Fibroblast of villous mesenchyme (primary cell): ENCODE measurements at places on chromosomes 7 and 10. TPM values are rescaled to one million over a fixed set of nuclear protein-coding genes. Genes with fewer than 3 reads are reported as not detected.

The PTPN12 gene
- total RNA-seq = 53.8 and 78.6 TPM in 2 replicates

DNA sequence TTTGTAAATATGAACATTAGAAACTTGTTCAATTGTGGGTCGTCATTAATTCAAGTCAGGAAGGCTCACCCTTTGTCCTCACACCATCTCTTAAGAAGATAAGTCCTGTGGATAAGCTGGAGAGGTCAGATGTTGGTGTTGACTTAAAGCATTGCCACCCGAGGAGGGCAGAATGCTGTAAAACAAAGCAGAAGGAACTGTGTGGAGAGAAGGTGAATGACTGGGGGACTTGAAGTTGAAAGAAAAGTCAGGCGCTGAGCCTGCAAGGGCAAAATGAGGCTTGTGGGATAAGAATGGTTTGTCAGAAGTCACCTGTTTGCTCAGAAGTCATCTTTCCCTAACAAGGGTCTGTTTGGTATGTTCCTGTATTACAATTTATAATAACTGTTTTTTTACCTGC lies 9.1 kb downstream of the RPA3 start:
- DNase-seq = no peak

DNA sequence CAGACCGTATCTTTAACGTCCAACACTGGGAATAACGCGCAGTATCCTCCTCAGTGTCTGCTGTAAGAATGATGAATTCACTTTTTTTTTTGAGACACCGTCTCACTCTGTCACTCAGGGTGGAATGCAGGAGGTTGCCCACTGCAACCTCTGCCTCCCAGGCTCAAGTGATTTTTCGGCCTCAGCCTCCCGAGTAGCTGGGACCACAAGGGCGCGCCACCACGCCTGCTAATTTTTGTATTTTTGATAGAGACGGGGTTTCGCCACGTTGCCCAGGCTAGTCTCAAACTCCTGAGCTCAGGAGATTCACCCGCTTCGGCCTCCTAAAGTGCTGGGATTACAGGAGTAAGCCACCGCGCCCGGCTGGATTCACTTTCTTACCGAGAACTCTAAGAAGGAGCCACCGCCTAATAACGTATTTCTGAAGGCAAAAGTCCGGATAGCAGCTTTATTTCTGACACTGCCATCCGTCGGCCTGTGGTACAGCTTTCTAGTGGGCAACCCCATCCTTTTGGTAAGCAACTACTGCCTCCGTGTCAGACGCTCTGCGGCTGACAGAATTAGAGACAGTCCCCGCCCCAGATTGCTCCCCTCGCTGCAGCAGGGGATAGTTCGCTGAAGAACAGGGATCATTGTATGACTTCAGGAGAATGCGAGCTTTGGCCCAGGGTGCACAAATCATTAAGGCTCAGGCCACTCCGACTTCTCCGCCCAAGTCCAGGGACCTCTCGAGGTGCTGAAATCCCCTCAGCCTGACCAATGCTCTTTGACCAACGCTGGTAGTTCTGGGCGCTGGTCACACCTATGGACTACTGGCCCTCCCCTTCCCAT lies 662 bp downstream of the POLR3A start:
- DNase-seq = peak; percentile 72

GRCh38 chr7:33250421-33250871 lies 121.1 kb downstream of the BBS9 start:
- peak; percentile 48 for DNase-seq

The SOSTDC1 gene
- not detected in 2 replicates for total RNA-seq

The THNSL1 gene
- total RNA-seq = 1.3 and 3.5 TPM in 2 replicates

DNA sequence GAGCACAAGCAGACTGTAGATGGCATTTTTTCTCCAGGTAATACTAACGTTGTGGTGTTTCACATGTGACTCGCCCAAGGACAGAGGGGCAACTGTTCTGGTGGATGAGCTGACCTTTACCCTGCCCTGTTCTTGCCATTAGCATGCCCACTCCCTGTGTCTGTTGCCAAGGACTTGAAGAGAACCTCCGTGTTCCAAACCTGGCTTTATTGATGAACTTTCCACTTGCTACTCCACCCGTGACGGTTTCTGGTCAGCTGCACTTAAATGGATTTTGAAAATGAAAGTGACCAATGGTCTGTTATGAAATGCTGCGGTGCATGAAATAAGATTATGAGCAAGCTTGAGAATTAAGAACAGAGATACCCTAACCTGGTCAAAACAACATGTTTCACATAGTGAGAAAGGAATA lies 30.4 kb downstream of the LRRC4 start:
- DNase-seq = peak; percentile 69

DNA sequence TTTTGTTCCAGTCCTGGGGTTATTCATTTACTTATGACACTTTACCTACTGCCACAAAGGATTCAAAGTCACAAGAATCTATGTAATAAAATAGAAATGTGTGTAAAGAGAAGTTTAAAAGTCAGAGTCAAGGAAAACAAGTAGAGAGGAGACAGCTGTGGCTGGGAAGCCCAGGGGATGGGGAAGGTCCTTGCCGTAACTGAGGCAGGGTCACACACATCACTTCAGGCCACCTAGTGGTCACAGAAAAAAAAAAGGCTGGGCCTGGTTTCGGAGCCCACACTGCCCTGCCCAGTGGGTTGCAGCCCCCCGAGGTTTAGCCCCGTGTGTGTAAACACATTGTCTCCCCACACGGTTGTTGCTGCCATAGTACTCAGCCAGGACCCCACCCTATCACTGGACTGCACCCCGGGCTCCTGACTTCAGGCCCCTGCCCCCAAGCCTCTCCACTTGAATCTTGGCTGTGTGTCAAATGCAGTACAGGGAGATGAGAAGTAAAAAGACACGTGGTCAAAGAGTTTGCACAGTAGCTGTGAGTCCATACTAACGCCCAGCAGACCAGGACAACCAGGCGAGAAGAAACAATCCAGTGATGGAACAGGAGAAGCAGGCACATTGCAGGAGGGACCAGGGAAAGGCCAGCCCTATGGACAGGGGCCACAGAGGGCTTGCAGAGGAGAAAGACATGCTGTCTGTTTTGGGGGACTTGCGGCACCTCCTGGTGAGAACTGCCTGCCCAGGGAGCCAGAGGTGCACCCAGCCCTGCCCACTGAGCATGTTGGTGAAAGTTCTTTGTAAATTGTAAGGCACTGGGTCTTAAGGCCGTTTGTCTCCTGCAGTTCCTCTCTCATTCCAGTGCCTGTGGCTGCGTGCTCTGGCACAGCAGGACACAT lies 91.4 kb upstream of the MACROH2A2 start:
- no peak for DNase-seq
